NAMALWA (cell line): ENCODE measurements at places on chromosomes 1 and 21.

- peak; percentile 49 for DNase-seq
Measured at GRCh38 chr1:24501371-24502064, 1.1 kb upstream of the RCAN3 start.

GRCh38 chr1:206591226-206591625, 21.0 kb downstream of the EIF2D start:
- no peak for DNase-seq

DNA sequence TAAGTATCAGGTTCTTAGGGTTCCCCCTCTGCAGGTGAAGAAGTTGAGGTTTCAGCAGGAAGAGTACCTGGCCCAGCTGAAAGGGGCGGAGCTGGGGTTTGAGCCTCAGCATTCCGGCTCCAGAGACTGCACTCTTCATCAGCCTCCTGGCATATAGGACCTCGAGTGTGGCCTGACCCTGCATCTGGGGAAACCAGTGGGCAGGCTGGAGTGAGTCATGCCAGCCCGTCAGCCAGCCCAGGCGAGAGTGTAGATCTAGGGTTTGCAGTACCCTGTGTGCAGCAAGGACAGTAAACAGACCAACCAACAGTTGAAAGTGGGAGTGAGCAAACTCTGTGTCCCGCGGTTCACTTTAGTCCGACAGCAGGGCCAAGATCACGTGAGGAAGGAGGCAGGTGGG, 14.1 kb downstream of the MFSD2A start:
- no peak for DNase-seq

- DNase-seq = no peak
Measured at GRCh38 chr21:34596561-34597271, 18.2 kb downstream of the RCAN1 start.

GRCh38 chr1:203612932-203613682, 13.5 kb upstream of the ATP2B4 start:
- peak; percentile 52 for DNase-seq

DNA sequence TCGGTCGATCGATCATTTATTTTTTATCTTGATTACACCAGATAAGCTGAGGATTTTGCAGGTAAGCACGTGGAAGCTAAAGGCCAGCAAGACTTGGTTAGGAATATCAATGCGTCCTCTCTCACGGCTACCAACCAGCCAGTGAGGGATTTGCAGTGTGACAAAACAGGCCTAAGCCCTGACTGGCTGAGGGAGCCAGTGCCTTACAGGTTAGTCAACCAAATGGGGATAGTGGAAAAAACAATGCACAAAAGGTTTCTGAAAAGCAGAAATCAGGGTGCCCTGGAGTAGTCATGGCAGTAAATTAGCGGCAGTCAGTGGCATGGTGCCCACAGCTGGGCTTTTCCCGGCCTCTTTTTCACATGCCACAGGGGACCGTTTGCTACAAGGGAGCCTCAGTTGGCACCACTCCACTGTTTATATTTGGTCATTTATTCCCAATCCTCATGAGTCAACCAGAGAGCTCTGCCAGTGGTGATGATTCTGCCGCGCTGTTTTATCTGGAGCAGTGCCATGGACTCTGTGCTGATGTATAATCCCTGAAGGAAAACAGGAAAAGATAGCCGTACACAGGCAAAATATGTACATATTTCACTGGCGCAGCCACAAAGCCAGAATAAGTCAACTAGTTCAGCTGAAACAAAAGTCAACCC, 167.6 kb downstream of the RHOU start:
- no peak for DNase-seq

DNA sequence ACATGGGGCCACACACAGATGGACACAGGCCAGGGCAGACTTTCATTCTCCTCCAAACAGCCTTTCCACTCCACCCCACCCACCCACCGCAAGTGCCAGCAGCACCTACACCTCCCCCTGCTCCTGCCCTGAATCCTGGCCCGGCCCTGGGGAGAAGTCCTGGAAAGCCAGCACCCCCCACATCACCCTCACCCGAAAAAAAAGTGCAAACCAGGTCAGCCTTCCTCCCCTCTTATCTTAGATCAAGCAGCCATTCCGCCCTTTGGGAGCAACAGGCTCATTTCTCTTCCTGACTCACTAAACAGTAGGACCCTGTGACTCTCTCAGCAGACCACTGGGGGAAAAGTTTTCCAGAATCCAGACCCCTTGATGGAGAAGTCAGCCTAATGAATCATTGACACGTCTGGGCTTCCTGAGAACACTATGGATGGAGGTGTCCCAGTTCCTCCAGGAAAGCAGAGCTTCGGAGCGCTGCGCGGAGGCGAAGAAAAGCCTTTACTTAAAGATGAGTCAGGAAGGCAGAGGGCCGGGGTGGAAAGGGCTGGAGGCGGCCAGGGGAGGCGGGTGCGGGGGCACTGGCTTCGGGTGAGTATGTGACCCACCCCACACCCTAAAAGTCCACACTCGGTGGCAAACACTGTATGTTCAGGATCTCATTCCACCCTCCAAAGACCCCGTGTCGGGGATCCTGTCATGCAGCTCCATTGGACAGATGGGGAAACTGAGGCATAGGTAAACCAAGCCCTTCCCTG, 588.7 kb downstream of the MATN1 start:
- DNase-seq = no peak

- DNase-seq = no peak
Measured at GRCh38 chr1:214673576-214673975, 70.6 kb downstream of the CENPF start.
